ENCODE measurements at places on chromosomes 4 and X. TPM values are rescaled to one million over a fixed set of nuclear protein-coding genes. Genes with fewer than 3 reads are reported as not detected.

The LARP1B gene
- 15.2 TPM for total RNA-seq

DNA sequence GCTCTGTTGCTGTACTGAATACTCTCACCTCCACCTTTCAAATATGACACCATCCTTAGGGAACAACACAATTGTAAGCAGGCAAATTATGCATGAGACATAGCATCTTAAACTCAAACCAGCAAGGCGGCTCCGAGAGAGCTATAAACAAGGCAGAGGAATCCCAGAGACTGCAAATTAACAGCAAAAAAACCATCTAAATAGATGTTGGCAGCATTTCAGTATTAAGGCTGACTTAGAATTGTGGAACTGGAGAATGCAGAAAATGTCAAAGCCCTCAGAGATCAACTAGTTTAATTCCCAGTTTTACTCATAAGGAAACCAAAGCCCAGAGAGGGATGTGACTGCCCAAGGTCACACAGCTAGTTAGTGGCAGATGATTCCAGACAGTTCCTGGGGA is 37.2 kb upstream of the SPANXC start:
- DNase-seq, result no peak

- no peak for DNase-seq
Observed at GRCh38 chr4:122073615-122074014, 78.5 kb upstream of the BLTP1 start.

GRCh38 chrX:11137543-11138139 is 26.5 kb downstream of the HCCS start:
- no peak for DNase-seq

DNA sequence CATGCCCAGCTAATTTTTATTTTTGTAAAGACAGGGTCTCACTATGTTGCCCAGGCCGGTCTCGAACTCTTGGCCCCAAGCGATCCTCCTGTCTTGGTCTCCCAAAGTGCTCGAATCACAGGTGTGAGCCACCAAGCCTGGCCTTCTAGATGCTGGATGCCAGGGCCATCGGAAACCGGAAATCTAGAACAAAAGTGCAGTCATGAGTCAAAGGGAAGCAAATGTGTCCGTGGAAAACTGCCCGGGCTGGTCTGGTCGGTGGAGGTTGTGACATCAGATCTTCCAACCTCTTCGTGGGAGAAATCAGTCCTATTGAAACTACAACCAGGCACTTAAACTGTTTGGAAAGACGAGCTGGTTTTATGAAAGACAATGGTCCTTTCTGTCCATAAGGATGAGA is 92.3 kb upstream of the SHOX start:
- DNase-seq, result no peak

DNA sequence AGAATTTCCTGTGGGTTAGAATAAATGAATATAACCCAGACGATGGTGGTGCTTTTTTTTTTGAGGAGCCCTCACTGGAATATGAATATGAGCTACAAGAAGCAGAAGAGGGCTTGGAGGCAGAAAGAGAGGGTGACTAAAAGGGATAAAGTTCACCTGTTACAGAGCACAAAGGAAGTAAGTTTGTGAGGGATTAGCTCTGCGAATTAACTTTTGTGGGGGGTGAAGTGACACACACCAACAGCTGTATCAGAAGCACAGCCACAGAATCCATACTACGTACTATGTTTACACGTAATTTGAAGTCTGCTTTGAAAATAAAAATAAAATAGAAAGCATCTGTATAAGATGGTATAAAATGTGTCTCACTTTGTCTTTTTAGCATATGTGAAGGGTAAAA is 963.6 kb upstream of the DIAPH2 start:
- no peak for DNase-seq

DNA sequence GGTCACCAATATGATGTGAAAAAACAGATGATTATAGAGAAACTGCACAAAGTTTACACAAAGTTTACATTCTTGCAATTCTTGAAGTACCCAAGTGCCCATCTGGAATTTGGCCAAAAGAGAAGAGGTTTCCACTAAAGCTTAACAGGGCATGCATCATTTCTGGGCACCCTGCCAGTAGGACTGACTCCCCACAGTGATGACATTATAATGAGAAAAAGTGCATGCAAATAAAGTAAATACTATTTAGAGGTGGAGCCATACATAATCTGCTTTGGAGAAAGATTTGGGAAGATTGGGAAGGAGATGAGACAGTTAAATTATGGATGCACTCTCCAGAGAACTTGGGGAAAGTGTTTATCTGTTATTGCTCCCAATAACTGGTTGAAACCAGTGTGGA is 93.7 kb upstream of the TRPC3 start:
- no peak for DNase-seq

- no peak for DNase-seq
Observed at GRCh38 chrX:1392376-1393068, 609 bp upstream of the SLC25A6 start.
